AG20443 (cell line): ENCODE measurements at places on chromosomes 12 and 14.

- no peak for DNase-seq
Observed at GRCh38 chr12:27552886-27553560, 29.0 kb downstream of the PPFIBP1 start.

GRCh38 chr12:92505254-92506231 lies 197.2 kb upstream of the PLEKHG7 start:
- DNase-seq, result peak; percentile 40

DNA sequence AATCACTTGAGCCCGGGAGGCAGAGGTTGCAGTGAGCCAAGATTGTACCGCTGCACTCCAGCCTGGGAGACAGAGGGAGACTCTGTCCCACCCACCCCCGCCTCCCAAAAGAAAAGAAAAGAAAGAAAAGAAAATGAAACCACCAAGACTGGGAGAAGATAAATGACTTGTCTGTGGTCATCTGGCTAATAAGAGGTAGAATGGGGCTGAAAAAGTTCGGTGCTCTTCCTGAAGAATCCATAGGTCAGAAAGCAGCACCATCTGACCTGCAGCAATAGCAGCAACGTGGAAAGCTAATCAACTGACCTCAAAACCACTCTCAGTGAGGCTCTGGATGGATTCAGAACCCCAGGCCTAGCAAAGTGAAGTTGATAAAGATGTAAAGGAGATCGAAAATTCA lies 25.2 kb downstream of the SSH1 start:
- no peak for DNase-seq

DNA sequence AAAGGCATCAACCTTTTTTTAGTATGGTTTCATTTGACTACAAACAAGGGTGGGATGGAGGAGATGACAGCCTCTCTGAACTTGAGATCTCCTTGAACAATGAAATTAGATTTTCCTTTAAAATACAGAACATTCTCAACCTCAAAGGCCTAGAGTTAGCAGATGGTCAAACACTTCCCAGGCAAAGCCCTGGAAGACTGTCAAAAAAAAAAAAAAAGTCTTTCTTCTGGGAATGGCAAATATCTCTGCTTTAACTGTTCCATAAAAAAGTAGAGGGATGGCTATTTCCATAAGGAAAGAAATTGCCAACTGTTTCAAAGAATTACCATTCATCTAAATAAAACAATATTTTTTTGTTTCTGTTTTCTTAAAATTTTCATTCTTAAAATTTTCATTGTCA lies 870.8 kb downstream of the GALC start:
- DNase-seq, result no peak

- DNase-seq, result peak; percentile 20
Observed at GRCh38 chr12:64039281-64039871, 182.7 kb downstream of the KICS2 start.

- DNase-seq, result no peak
Observed at GRCh38 chr12:53624458-53624857, 1.7 kb downstream of the ATF7 start.

GRCh38 chr14:94372021-94372605 lies 16.3 kb downstream of the SERPINA1 start:
- DNase-seq, result no peak

DNA sequence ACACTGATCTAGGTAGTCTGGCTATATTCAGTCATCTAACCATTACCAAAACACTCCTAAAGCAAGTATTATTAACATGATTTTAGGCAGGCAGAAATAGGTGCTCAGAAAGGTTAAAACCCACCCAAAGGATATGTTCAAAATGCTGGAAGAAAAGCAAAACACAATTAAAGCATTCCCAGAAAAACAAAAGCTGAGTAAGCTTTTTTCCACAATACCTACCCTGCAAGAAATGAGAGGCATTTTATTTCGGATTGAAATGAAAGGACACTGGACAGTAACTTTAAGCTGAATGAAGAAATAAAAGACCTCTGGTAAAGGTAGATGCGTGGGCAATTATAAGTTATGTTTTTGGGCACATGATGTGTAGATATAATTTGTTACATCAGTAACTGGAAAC lies 8.2 kb downstream of the SERPINA6 start:
- no peak for DNase-seq

- DNase-seq, result no peak
Observed at GRCh38 chr12:25623816-25624215, 70.7 kb upstream of the LMNTD1 start.

GRCh38 chr14:79584679-79585078 lies 626.6 kb downstream of the DIO2 start:
- peak; percentile 38 for DNase-seq

- DNase-seq, result no peak
Observed at GRCh38 chr14:43983721-43984120, 523.4 kb downstream of the FSCB start.

- no peak for DNase-seq
Observed at GRCh38 chr12:100720016-100720654, 74.4 kb upstream of the ANO4 start.
